Islet precursor cell (in vitro differentiated cells): ENCODE measurements at places on chromosomes 4 and X.

GRCh38 chr4:173171987-173172386 is 3.4 kb downstream of the GALNT7 start:
- DNase-seq: no peak

- DNase-seq: no peak
Observed at GRCh38 chrX:135346975-135347374, 37.7 kb downstream of the ETDC start.

DNA sequence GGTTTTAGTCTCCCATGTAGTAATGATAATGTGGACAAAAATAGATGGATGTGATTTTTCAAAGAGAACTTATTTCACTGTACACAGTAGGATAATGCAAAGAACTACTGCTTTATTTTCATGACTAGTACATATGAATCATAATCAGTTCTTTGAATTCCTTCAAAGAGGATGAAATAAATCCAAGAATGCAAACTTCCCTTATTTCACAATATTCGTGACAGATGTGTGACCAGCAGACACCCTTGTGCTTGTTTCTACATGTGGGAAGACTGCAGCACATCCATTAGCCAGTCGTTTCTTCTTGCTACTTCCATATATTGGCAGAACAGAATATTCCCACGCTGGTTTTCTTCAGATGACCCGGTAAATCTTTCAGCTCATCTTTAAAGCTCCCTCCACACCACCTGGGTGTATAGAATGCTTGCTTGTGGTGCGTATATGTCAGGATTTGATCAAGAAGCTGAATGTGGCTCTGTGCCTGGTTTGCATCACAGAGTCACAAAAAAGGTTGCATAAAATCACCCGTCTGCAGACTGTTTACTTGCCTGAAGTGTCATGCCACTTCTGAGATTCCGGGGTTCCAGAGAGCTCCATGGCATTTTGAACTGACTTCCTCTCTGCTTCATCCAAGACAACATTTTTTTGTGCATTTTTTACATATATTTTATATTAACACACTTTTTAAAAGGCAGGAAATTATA is 47.7 kb upstream of the FAT4 start:
- no peak for DNase-seq

GRCh38 chrX:45137531-45137930 is 63.1 kb downstream of the DIPK2B start:
- no peak for DNase-seq

DNA sequence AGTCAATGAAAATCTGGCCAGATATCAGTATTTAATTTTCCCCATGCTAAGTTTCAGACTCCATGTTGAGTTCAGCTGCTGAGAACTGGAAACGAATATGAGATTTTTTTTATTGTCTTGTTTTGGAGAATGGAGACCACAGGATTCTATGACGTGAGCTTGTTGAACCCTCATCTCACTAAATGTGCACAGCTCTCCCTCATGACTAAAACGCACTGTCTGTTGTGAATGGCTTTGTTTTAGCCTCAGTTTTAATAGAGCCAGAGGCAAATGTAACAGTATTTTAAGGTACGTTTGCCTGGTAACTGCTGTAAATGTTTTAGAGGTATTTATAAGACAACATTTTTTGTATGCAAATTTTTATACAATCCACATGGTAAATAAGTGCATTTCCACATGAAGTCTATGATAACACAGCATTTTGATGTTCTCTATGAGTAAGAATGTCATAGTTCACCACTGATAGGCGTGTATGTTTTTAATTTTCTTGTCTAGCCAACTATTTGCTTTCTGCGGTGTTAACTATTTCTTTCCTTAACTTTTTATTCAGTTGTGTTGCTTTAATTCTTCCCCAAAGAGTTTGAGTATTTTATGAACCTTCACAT is 1159.3 kb upstream of the TENM3 start:
- no peak for DNase-seq

DNA sequence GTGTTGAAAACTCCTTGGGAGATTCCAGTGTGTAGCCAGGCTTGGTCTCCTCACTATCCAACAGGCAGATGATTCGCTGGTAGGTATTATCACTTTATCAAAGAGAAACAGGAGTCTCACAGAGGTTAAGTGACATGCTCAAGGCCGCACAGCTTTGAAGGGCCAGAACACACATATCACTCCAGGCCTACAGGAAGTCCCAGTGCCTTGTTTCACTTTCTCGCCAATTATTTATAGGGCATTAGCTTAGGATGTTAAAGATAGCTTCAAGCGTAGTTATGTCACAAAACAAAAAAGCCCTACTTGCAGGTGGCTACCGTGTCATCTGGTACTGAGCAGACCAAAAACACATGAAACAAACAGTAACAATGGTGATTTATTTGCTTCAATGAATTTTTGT is 13.2 kb downstream of the ATP8A1 start:
- DNase-seq: no peak

- no peak for DNase-seq
Observed at GRCh38 chr4:53059256-53059655, 197.1 kb downstream of the RASL11B start.

GRCh38 chr4:8157944-8158709 is 486 bp downstream of the ABLIM2 start:
- DNase-seq: no peak

DNA sequence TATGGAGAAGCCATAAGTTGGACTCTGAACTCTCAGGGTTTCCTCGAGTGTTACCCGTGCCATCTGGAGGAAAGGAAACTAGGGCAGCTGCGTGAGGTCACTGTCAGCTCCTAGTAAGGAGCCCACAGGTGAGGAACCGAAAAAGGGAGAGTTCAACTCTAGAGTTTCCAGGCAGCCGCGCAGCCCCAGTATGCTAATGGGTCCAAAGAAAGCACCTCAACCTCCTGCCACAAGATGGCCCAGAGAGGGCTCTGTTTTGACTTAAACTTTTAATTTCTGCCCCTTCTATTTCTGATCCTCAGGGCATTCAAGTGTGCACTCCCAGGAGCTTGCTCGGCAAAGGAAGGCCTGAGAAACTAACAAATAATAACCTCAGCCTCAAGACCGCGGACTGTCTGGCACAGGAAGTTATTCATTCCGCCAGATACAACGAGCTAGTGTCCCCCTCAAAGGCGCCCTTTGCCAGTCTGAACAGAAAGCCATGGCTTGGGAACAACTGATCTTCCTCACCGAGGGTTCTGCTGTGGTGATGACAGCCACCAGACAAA is 13.9 kb downstream of the SCARB2 start:
- DNase-seq: no peak

GRCh38 chrX:137427816-137428215 is 138.1 kb upstream of the ZIC3 start:
- no peak for DNase-seq

- DNase-seq: no peak
Observed at GRCh38 chr4:113411496-113411938, 350.0 kb downstream of the CAMK2D start.

- peak; percentile 73 for DNase-seq
Observed at GRCh38 chr4:99816545-99817308, at the start of gene DAPP1. DAPP1 (plus strand) TSS chr4:99816827; CDS start chr4:99816914, 87 bp downstream.

- no peak for DNase-seq
Observed at GRCh38 chrX:31355206-31355955, 283.5 kb upstream of the FTHL17 start.

- DNase-seq: no peak
Observed at GRCh38 chrX:13271511-13271910, 48.3 kb downstream of the ATXN3L start.

GRCh38 chr4:25878676-25879075 is 15.9 kb upstream of the SEL1L3 start:
- no peak for DNase-seq

GRCh38 chr4:1231637-1232360 is 17.1 kb downstream of the CTBP1 start:
- no peak for DNase-seq

GRCh38 chr4:26907731-26908599 is 47.3 kb downstream of the STIM2 start:
- DNase-seq: no peak

GRCh38 chr4:7241597-7242125 is 49.3 kb downstream of the SORCS2 start:
- no peak for DNase-seq

- no peak for DNase-seq
Observed at GRCh38 chr4:188008377-188008776, 12.8 kb downstream of the ZFP42 start.

DNA sequence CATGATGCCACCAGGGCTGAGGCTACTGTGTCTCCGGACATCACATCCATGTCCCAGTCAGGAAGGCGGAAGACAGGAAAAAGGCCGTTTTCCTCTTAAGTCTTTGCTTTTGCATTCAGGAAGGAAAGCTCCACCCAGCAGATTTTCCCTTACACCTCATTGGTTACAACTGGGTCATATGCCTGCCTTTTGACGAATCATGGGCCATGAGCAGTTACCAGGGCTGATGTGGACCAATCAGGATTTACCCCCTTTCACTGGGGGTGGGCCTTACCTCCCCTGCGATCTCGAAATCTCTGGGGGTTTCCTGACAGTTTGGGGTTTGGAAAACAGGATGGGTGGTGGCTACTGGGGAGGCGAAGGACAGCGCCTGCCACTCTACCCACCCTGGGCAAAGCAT is 52.5 kb upstream of the GRPEL1 start:
- no peak for DNase-seq

DNA sequence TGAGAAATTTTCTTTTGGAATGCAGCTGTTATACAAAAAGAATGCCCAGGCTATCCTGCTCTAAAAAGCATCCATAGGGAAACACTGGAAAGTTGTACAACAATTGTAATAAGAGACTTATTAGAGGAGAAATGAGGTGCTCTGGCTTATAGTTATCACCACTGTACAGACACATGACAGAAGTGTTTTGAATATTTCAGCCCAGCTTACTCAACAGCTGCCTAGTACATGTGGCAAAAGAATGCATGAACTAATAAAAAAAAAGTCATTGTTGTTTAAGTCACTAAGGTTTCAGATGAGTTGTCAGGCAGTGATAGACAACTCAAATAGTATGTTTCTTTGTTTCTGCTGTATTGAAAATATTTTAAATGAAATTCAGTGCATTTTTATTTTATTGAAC is 307.7 kb downstream of the GPM6A start:
- no peak for DNase-seq

- DNase-seq: no peak
Observed at GRCh38 chr4:74267998-74268606, 40.2 kb upstream of the EPGN start.

DNA sequence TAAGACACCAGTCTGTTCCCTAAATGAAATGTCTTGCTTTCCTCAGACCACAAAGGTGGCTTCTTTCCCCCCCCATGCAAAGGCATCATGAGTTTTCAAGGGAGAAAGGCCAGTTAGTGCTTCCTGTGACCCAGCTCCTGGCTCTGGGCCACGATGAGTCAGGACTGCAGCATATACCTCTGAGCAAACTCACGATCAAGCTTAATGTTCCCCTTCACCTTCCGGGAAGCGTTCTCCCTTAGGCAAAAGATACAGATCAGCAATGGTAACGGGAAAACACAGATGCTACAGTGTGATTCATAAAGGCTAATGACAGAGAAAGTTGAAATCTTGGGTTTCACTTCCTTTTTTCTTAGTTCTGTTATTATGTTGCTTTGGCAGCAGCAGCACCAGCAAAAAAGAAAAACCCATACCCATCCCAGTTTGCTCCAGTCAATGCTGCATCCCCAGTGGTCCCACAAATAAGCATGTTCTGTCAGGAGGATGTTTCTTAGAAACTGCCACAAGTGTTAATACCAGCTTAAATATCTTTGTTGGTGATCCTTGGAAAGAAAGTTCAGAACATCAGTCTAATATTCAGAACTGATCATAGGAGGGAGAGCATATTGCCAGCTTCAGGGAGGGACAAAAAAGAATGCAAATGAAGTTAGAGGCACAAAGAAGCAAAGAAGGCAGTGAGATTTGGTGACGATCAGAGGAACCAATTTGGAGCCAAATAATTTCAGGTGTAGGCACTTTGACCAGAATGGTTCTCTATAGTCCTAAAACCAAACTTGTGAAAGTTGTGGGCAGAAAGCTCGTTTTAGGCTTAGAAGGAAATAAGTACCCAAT is 41.2 kb downstream of the LONRF3 start:
- DNase-seq: peak; percentile 76

GRCh38 chr4:101441446-101441845 is 94.1 kb upstream of the PPP3CA start:
- no peak for DNase-seq

DNA sequence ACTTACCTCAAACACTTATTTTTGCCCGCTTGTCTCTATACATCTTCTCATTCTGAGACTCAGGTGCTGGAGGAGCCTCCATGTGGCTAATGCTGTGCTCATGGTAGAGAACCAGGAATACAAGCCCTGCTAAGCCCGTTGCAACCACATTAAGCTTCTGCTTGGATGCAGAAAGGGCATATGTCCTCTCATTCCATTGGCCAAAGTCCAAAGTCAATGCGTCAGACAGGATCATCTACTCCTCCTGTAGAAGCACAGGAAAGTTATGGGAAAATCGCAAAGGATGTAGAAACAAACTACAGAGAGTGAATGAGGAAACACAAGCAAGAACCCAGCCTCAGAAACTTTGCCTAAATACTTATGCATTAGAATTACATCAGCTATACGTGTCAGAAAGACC is 124.5 kb upstream of the AGA start:
- no peak for DNase-seq

DNA sequence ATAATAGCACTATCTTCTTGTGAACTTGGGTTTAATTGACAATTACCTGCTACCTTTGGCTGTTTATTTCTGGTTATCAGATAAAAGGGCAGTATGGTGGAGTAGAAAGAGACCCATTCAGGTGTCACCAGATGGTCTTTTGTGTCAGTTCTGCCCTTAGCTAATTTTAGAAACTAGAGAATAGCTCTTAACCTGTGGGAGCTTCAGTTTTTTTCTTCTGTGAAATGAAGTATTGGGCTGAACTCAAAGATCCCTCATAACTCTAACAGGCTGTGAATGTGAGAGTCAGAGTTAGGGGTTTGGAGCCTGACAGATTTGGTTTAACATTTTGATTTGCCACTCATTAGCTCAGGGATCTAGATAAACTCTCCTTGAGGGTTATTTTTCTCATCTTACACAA is 335.2 kb downstream of the PPP1R2C start:
- DNase-seq: no peak

DNA sequence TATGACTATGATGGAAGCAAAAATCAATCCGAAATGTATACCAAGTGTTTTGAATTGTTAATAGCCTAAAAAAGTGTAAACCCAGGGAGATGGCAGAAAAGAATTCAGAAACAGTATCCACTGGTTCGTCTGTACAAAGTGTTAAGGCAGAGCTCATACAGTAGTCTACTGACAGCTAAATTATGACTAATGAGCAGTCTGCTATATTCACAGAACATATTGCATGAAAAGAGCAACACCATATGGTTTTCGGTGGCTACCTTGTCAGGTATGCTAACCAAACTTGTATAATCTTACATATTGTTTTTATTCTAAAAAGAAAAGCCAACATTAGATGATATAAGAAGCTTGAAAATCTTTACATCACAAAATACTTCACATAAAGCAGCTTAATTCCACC is 18.5 kb downstream of the EPHA5 start:
- DNase-seq: no peak

DNA sequence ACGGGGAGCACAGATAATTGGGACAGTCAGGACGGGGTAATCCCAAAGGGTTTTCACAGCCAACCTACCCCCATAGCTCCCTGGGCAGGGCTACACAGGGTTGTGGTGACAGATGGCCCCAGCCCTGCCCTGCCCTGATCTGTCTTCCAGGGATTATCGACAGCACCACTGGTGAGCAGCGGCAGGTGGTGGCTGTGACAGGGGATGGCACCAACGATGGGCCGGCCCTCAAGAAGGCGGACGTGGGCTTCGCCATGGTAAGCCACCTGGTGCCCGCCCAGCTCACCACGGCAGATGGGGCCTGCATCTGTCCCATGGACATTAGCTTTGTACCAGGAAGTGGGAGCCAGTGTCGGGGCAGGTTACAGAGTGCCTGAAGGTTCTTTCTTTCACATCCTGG is 39.3 kb downstream of the ATP2B3 start:
- no peak for DNase-seq
